ENCODE measurements at places on chromosomes 3 and 15.

DNA sequence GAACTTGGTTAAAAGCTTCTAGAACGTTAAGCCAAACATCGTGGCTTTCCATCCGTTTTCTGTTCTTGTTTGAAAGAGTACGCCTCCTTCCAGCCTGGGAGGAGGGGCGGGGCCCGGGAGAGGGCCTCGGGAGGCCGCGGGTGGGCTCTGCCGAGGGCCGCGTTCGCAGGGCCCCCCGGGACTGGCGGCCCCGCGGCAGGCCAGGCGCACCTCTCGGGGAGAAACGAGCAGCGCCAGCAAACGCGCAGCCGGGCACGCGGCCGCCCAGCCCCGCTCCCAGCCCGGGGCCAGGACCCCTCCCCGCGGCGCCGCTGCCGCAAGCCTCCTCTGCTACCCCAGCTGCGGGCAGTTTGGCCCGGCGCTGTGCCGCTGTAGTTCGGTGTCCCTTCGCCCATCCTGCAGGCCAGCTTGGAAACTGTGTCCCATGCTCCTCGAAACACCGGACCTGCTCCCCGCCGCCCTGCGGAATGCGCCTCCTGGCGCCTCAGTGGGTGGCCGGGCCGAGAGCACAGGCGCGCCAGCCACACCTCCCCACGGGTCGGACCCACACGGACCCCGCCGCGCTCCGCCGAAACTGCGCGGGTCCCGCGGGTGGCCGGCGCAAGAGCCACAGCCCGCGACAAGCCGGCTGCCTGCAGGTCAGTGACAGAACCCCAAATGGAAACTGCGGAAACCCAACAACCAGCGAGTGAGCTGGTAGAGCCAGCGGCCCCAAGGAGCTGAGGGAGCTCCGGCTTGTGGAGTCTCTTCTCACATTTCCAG, 2.3 kb downstream of the OCA2 start:
- DNase-seq = peak; percentile 71

DNA sequence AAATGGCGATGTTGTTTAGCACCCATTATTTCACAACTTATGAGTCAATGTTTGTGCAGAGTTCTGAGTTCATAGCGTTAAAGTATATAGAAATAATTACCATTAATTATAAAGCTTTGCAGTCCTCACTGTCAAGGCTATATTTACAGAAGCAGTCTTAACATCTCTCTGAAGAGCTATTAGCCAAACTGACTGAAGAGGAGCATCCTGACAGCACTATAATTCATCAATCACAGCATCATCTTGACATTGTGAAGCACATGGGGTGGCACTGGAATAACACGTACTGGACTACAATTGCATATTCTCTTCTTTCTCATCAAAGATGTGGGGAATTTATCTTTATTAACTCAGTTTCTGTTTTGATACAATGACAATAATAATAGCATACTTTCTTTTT, 260.6 kb upstream of the MME start:
- no peak for DNase-seq

DNA sequence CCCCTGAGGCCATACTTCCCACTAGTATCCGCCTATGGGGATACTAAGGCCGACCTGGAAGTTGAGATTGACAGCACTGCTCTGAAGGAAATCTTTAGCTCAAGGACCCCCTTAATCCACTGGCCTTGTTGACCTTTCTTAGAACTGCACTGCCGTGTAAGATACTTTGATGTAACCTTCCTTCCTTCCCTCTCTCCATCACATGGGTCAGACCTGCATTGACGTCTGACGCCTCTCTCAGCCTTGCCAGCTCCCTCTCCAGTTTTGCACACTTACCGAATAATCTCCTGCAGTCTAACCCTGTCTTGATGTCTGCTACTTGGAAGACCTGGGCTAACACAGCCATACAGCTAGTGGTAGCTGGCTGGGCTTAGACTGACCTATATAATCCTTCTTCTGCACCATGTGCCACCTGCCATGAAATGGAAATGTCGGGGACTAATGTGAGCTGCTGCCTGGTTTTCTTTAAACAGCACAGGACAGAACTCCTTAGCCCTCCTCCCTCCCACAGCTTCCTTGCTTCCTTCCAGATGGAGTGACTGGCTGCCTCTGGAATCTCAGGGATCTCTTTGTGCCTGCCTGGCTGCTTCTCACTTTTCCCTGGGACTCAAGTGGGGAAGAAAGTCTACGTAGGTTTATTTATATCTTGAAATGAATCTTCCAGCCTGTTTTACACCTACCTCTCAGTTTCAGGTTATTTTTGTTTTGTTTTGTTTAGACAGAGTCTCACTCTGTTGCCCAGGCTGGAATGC, 39.2 kb upstream of the HERC1 start:
- no peak for DNase-seq

DNA sequence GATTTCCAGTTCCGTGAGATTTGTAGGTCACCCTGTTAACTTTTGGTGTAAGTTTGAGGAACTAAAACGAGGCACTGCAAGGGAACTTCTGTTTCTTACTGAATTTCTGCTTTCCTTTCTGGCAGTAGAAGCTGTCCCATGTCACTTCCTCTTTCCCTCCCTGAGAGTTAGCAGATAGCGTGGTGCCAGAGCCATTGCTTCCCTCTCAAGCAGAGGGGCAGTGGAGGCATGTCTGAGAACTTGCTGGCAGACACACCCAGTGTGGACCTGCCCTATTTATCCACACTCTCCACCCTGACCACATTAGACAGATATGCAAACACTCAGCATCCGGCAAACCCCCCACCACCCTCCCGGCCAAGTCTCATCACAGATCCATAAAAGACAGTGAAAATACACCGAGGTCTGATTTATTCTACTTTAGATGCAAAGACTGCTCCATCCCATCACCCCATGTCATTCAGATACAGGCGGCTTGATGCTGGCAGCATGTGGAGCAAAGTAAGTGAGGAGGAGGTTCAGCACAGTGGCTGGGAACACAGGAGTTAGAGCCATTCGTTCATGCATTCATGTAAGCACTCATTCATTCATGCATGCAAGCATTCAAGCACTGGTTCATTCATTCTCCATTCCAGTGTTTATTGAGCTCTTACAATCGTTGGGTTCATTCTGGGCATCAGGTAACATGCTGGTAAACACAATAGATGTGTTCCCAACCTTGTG, 324.7 kb downstream of the SHQ1 start:
- no peak for DNase-seq

DNA sequence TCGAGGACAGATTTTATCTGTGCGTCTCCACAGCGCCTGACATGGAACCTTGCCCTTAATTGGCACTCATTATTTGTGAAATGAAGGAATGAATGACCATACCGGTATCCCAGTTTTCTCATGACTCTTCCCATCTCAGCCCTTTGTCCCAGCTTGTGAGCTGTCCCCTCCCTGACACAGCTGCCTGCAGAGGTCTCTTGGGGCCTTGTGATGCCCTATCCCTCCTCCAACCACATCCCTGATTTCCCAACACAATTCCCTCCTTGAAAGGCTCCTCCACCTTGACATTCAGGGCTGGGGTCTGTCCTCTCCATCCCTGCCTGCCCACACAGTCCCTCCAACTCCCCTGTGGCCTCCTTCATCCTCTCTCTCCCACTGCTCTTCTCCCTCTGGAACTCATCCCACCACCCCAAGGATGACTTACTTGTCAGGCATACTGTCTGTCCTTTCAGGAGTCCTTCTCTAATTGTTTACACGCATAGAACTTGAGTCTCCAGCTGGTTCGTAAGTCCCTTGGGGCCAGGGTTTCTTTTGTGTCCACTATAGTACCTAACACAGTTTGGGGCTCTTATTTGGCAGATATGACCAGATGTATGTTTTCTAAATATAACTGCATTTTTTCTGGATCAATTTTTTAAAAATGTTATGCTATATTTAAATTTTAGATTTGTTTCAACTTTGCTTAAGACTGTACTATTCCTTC, 35.6 kb upstream of the FILIP1L start:
- no peak for DNase-seq

- DNase-seq = no peak
Observed at GRCh38 chr15:69860321-69860720, 237.4 kb downstream of the TLE3 start.

DNA sequence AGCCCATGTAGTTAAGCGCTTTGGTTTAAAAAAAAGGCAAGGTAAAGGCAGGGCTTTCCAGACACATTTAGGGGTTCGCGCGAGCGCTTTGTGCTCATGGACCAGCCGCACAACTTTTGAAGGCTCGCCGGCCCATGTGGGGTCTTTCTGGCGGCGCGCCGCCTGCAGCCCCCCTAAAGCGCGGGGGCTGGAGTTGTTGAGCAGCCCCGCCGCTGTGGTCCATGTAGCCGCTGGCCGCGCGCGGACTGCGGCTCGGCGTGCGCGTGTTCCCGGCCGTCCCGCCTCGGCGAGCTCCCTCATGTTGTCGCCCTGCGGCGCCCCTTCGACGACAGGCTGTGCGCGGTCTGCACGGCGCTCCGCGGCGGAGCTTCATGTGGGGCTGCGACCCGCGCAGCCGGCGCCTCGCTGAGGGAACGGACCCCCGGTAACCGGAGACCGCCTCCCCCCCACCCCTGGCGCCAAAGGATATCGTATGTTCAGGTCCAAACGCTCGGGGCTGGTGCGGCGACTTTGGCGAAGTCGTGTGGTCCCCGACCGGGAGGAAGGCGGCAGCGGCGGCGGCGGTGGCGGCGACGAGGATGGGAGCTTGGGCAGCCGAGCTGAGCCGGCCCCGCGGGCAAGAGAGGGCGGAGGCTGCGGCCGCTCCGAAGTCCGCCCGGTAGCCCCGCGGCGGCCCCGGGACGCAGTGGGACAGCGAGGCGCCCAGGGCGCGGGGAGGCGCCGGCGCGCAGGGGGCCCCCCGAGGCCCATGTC, 927 bp downstream of the SMAD6 start:
- DNase-seq = peak; percentile 69

- DNase-seq = no peak
Observed at GRCh38 chr15:35874260-35874905, 328.4 kb upstream of the DPH6 start.

DNA sequence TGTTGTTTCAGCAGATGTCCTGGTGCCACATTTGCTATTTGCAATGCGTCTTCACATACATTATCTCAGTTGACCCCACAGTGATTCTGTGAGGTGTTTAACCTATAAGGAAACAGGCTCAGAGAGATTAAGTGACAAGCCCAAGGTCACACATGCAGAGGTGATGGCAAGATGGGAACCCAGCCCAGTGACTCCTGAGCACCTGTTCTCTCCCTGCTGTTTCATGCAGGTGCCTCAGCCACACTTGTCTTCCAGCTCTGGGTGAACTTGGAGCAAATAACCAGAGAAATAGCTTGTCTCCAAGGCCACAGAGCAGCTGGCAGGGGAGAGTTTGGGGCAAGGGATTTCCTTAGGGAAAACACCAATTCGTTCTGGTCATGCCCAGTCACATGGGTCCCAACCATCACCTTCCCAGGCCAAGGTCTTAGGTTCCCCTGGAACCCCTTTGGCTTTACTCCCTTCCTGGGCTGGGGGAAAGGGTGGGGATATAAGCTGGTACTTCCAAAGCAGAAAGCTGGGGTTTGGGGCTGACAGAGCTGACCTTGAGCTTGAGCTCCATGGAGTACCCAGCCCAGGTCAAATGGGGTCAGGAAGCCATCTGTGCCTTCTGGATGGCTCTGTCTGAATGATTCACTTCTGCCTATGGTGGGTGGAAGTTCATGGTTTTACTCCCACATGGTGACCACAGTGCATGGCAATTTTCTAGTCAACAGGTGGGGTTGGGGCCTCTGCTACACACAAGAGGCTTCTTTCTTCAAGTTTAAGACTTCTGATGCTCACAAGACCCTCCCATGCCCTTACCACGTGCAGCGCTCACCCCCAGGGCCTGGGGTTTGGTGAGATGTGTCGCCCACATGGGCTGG, 22.4 kb downstream of the LIPC start:
- no peak for DNase-seq

DNA sequence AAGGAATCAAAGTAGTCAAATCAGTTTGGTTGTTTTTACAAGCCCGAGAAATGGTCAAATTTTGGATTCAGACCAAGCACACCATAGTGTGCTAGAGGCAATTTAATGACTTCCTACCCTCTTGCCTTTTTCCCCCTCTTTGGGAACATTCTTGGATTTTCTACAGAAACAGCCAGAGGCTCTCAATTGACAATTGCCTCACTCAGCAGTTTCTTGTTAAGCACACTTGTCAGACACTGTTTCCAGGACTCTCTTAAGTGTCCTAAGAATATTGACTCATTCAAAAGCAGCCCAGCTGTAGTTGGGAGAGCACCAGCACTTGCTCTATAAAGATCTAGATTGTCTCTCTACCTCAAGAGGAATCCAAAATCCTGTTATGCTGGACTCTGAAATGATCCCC, 1.5 kb upstream of the SLC35G2 start:
- no peak for DNase-seq

- no peak for DNase-seq
Observed at GRCh38 chr3:20317616-20318015, 131.6 kb upstream of the SGO1 start.

GRCh38 chr3:53217175-53217574, 38.6 kb downstream of the TKT start:
- DNase-seq = no peak

GRCh38 chr3:38354588-38355330, 8.2 kb downstream of the XYLB start:
- DNase-seq = no peak

DNA sequence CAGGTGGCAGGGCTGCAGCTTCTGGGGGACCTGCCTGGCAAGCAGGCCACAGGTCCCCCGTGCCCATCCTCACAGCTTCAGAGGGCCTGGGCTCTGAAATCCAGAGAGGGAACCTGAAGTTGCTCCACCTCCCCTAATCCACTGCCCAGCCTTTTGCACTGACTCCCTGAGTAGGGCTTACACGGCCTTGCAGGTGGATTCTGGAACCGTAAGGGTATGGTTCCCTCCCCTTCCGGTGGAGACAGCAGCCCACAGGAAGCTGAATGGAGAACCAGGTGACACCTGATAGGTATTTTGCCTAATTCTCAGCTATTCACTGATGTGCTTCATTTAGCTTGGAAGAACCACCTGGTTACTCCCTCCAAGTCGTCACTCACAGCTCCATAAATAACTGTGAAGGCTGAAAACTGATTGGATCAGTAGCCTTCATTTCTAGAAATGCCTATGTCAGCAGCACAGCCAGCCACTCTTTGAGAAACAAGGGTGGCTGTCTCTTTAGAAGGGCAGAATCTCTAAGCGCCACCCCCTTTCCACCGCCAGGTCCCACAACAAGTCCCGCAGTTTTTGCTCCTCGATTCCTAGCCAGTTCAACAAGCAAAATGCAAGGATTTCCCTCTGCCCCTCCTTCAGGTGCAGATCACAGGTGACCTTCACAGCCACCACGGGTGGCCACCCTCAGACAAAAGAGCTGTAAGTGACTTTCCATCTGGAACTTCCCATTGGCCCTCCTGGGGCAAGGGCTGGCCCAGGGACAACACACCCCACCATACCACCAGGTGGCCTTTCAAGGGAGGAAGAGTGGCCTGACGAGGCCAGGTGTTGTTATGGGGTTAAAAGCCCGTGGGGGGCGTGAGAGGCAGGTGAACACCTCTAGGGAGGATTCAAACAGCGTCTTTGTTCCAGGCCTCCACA, 112.9 kb downstream of the SEC22A start:
- DNase-seq = peak; percentile 42

- no peak for DNase-seq
Observed at GRCh38 chr3:125462722-125463299, 57.2 kb downstream of the SNX4 start.

GRCh38 chr3:143427631-143428030, 308.1 kb downstream of the CHST2 start:
- no peak for DNase-seq

All from neural progenitor cell (in vitro differentiated cells).